ENCODE measurements at places on chromosomes 7 and 10.

- no peak for DNase-seq
Measured at GRCh38 chr10:87177-88080, 38.3 kb upstream of the TUBB8 start.

DNA sequence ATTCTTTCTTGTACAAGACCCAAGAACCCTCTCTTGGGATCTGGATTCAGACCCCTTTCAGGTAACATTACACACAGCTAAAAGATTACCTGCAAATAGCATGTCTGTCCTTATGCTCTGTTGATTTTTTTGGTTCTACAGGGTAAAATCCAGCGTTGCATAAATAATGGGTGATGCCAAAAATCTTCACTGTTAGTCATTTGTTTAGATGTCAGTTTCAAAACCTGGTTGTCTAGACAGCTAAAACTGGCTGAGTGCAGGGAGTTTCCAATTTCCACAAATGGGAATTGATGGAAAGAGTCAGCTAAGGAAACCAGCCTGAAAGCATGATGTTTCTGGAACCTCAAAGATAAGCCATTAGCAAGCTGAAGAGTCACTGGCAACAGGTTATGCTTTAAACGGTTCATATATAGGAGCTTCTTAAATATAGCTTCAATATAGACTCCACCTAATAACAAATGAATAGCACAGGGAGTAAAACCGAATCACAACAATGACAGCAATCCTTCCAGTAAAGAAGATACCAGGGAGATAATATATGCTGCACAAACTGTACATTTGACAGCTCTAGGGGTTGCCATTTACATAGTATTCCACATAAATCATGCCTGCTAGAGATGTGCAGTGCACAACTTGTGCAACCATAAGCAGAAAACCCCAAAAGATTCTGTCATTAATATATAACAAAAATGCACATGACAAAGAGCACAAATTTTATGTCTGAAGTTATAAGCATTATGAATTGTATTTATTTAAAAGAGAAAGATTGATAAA lies 20.4 kb downstream of the CCDC71L start:
- no peak for DNase-seq

DNA sequence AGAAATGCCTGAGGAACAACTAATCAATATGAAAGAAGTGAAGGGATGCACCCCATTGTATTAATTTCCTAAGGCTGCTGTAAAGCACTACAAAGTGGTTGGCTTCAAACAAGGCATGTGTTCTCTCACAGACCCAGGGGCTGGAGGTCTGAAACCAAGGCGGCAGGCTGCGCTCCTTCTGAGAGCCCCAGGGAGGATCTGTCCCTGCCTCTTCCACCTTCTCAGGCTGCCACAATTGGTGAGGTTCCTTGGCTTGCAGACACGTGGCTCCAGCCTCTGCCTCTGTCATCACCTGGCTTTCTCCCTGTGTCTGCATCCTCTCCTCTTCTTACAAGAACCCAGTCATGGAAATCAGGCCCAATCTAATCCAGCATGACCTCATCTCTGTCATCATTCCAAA lies 110.1 kb downstream of the TNS3 start:
- no peak for DNase-seq

DNA sequence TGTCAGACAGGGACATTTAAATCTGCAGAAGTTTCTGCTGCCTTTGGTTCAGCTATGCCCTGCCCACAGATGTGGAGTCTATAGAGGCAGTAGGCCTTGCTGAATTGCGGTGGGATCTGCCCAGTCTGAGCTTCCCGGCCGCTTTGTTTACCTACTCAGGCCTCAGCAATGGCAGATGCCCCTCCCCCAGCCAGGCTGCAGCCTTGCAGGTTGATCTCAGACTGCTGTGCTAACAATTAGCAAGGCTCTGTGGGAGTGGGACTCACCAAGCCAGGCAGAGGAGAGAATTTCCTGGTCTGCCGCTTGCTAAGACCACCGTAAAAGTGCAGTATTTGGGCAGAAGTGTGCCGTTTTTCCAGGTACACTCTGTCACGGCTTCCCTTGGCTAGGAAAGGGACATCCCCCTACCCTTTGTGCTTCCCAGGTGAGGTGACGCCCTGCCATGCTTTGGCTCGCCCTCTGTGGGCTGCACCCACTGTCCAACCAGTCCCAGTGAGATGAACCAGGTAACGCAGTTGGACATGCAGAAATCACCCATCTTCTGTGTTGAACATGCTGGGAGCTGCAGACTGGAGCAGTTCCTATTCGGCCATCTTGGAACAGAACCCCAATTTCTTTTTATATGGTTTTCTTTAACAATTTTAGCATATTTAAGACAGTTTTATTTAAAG lies 28.4 kb upstream of the VWDE start:
- no peak for DNase-seq

GRCh38 chr7:101288439-101288838 lies 33.2 kb downstream of the IFT22 start:
- DNase-seq, result no peak

DNA sequence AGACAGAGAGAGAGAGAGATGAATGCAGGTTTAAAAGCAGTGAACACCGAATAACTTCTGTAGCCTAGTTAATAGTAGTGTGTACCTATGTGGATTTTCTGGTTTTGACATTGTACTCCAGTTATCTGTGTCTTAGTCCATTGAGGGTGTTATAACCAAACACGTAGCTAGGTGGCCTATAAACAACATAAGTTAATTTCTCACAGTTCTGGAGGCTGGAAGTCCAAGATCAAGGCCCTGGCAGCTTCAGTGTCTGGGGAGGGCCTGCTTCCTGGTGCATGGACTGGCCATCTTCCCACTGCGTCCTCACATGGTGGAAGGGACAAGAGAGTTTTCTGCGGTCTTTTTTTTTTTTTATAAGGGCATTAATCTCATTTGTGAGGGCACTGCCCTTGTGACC lies 23.5 kb downstream of the AOC1 start:
- DNase-seq, result no peak

DNA sequence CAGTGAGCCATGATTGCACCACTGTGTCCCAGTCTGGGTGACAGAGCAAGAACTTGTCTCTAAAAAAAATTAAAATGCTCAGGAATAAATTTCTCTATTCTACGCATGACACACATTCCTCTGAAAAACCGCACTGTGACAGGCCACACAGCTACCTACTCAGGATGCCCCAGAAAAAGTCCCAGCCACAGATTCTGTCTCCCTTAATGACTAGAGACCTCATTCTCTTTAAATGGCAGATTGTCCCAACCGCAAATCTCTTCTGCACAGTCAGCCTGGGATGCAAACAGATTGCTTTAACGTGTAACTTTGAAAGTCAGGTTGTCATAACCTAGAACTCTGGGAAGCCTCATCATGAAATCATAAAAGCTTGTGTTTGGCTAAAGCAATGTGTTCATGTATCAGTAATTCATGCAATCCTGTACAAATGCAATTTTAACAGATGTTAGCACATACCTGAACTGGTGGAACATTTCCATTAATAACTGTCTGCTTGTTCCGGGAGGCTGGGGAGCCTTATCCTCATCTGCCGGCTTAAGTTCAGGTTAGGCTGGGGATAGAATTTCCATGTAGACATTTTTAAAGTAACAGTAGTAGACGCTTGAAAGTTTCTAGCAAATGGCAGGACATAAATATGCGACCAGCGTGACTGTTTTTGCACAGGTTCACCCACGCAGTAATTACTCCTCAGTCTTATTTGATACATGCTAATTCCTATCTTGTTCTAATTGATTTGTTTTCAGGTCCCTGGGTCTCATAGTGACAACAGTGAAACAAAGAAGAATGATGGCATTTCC lies 26.2 kb upstream of the MSRB2 start:
- no peak for DNase-seq

DNA sequence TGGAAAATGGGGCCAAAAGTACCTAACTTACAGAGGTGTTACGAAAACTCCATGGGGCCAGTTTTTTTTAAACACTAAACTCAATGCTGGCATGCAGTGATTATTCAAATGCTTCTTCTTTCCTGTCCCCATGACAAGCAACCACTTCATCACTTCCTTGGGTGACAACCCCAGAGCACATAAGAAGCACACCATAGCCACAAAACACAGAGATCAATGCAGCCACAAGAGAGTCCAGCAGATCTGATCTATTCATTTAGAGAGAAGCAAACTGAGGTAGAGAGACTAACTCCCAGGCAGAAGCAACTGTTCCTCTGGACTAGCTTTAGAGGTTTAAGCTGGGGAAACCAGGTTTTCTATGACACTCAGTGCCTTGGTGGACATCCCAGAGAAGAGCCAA lies 180.0 kb downstream of the GRID1 start:
- DNase-seq, result no peak

DNA sequence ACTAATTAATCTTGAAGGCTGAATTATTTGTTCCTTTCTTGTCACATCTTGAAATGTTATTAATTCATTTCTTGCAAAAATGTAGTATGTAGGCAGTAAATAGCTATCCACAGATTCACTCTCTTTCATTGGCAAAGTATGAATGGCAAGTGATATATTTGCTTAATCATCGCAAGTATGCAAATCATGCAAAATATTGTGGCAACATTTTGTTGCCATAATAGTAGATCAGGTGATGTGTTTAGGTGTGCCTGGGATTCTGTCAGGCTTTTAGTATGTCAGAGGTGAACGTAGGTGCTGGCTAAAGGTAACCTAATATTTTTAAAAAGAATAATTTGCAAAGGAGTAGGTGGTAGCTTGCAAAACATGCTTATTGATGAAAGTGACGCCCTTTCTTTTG lies 5.9 kb downstream of the MAP3K8 start:
- no peak for DNase-seq

GRCh38 chr7:57198801-57199200 lies 66.6 kb upstream of the ZNF479 start:
- no peak for DNase-seq

DNA sequence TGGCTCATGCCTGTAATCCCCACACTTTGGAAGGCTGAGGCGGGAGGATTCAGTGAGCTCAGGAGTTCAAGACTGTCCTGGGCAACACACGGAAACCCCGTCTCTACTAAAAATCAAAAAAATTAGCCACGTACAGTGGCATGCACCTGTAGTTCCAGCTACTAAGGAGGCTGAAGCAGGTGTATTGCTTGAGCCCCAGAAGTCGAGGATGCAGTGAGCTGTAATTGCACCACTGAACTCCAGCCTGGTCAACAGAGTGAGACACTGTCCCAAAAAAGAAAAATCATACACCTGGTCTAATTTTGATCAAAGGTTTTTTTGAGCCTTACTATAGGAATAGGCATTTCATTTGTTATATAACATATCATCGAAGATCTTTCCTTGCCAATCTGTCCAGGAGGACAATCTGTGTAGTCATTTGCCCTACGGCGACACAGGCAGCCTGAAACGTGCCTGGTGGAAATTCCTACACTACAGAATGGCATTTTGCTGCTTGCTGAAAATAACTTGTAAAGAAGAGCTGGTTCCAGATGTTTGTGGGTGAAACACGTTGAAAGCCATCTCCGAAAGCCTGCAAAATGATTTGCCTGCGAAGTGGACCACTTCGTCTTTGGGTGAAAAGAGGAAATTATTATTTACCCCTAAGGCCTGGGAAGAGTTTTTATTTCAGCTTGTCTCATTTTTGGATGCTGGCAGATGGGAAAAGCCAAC lies 31.3 kb upstream of the GDI2 start:
- DNase-seq, result no peak

GRCh38 chr7:91798425-91798824 lies 82.1 kb downstream of the MTERF1 start:
- DNase-seq, result no peak

DNA sequence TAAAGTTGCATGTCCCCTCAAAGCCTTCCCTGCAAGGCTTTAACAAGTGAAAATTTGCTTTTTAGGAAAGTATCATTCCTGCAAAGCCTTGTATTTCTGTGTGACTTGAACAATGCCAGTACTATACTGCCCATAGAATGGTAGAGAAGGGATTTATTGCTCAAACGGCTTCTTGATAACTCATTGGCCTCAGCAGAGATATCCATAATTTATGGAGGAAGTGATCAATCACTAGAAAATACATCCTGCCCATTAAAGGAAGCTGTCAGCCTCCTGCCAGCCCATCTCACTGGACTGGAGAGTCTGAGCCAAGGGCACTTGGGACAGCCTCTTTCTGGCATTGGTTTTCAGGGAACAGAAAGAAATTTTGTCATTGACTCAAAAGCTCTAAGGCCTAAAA lies 152.6 kb downstream of the XPNPEP1 start:
- DNase-seq, result no peak

DNA sequence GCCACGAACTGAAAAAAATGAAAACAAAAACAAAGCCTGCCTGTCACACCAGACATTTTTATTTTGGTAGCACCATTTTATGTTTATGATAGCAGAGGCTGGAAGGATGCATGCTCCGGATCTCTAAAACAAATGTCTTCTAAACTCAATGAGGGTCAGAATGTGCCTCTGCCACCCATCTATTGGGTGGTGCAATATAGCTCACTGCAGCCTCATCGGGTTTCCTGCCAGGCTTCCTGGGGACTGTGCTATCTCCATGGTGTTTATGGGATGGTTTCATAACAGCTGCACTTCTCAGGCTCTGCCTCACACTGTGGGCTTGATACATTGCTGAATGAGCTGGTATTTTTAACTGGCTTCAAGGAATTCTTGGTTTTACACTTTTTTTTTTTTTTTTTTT lies 94.4 kb downstream of the ITIH5 start:
- DNase-seq, result no peak

GRCh38 chr7:80277434-80278427 lies 143.1 kb downstream of the GNAI1 start:
- DNase-seq, result no peak

GRCh38 chr10:119101366-119102098 lies 2.4 kb upstream of the DENND10 start:
- no peak for DNase-seq

DNA sequence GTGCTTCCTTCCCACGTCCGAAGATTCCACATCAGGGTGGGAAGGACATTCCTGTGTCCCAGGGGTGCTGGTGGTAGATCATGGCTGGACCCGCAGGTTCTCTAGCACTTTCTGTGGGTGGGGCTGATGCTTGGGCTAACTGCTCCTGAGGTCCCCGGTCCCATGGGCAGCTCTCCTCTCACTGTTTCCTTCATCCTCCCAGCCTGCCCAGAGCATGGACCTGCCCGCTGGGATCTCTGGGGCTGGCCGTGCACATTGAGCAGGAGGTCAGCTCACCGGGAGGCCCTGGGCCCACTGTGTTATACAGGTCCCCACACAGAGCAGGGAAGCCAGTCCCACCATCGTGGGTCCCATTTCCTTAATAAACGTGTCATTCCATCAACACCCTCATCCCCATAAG lies 502.3 kb downstream of the TCERG1L start:
- no peak for DNase-seq

- no peak for DNase-seq
Measured at GRCh38 chr10:128027306-128027705, 98.9 kb downstream of the MKI67 start.

GRCh38 chr7:132430041-132430855 lies 146.0 kb downstream of the PLXNA4 start:
- no peak for DNase-seq

DNA sequence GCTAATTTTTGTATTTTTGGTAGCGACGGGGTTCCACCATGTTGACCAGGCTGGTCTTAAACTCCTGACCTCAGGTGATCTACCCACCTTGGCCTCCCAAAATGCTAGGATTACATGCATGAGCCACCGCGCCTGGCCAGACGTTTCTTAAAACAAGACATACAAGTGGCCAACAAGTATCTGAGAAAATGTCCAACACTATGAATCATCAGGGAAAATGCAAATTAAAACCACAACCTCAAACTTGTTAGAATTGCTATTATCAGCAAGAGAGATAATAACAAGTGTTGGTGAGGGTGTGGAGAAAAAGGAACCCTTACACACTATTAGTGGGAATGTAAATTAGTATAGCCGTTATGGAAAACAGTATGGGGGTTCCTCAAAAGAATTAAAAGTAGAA lies 148.6 kb downstream of the SUGCT start:
- no peak for DNase-seq
